Glutamatergic neuron (in vitro differentiated cells): ENCODE measurements at places on chromosomes 12 and 14. TPM values are rescaled to one million over a fixed set of nuclear protein-coding genes. Genes with fewer than 3 reads are reported as not detected.

- no peak overlapping the region for H3K27ac ChIP-seq
- peaks cover 2% of the 10 kb centered on the region for H3K4me1 ChIP-seq
- no peak overlapping the region for H3K4me3 ChIP-seq
- no peak for DNase-seq
- H3K36me3 ChIP-seq, result no peaks in the 10 kb centered on the region
- H3K27me3 ChIP-seq, result peaks cover 5% of the 10 kb centered on the region
Observed at GRCh38 chr12:5587711-5588121, 155.8 kb downstream of the NTF3 start.

- no peak overlapping the region for H3K27ac ChIP-seq
- H3K4me3 ChIP-seq, result no peak overlapping the region
- DNase-seq, result no peak
- H3K36me3 ChIP-seq, result no peaks in the 10 kb centered on the region
- H3K4me1 ChIP-seq, result no peaks in the 10 kb centered on the region
Observed at GRCh38 chr12:47909839-47910465, 5.2 kb upstream of the VDR start.

GRCh38 chr12:46895726-46896125, 69.9 kb upstream of the SLC38A4 start:
- H3K27ac ChIP-seq, result no peak overlapping the region
- no peaks in the 10 kb centered on the region for H3K27me3 ChIP-seq
- no peaks in the 10 kb centered on the region for H3K36me3 ChIP-seq

- no peaks in the 10 kb centered on the region for H3K36me3 ChIP-seq
- DNase-seq, result no peak
- H3K4me1 ChIP-seq, result peaks cover 3% of the 10 kb centered on the region
Observed at GRCh38 chr12:91353266-91353665, 170.6 kb upstream of the DCN start.

GRCh38 chr12:18284386-18284785, 23.1 kb downstream of the PIK3C2G start:
- H3K27me3 ChIP-seq, result no peaks in the 10 kb centered on the region
- no peak overlapping the region for H3K4me3 ChIP-seq
- peaks cover 7% of the 10 kb centered on the region for H3K4me1 ChIP-seq
- H3K36me3 ChIP-seq, result no peaks in the 10 kb centered on the region
- no peak overlapping the region for H3K27ac ChIP-seq
- no peak for DNase-seq

DNA sequence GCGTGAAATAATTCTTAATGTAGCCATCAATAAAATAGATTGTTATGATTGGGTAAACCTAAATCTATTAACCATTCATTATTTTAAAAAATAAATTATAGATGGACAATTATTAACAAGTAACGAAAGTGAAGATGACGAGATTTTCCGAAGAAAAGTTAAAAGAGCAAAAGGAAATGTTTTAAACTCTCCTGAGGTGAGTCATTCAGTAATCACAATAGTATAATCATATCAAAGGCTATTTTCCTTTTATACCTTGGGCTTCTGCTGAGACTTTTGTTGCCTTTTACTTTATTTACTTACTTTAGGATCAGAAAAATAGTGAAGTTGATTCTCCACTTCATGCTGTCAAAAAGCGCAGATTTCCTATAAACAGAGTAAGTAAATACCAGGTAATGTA, 45.6 kb downstream of the FANCM start:
- H3K27me3 ChIP-seq, result no peaks in the 10 kb centered on the region
- H3K36me3 ChIP-seq, result no peaks in the 10 kb centered on the region
- no peaks in the 10 kb centered on the region for H3K4me1 ChIP-seq
- no peak for DNase-seq

DNA sequence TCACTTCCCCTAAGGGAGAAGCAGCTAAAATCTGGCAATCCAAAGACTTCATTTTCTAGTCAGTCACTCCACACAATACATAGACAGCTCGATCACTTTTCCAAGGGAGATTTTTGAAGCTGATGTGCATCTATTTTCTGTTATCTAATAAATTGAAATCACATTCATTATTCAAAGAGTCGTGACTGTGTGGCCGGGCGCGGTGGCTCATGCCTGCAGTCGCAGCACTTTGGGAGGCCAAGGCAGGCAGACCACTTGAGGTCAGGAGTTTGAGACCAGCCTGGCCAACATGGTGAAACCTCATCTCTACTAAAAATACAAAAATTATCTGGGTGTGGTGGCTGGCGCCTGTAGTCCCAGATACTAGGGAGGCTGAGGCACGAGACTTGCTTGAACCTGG, 27.1 kb upstream of the PTGR2 start:
- no peak overlapping the region for H3K4me3 ChIP-seq
- no peaks in the 10 kb centered on the region for H3K4me1 ChIP-seq
- DNase-seq, result no peak
- no peaks in the 10 kb centered on the region for H3K27me3 ChIP-seq
- H3K27ac ChIP-seq, result no peak overlapping the region

DNA sequence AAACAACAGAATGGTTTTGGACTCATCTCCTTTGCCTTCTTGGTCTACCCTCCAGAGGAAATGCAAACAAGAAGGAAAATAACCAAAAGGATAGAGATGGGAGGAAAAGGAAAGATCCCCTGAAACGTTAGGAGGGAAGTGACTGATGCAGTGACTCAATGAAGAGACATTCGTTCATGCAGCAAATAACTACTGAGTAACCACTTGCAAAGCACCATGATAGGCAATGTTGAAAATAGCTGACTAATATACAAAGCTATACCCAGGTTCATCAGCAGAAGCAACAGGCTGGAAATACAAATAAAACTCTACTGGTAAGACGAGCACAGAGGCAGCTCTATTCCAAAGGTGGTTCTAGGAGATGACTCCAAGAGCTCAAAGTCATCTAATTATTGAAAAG, 41.8 kb downstream of the R3HDM2 start:
- H3K4me1 ChIP-seq, result no peaks in the 10 kb centered on the region
- no peak overlapping the region for H3K27ac ChIP-seq
- H3K4me3 ChIP-seq, result no peak overlapping the region
- H3K36me3 ChIP-seq, result no peaks in the 10 kb centered on the region

GRCh38 chr12:109962398-109962797, 33.8 kb downstream of the GIT2 start:
- H3K36me3 ChIP-seq, result no peaks in the 10 kb centered on the region
- peaks cover 15% of the 10 kb centered on the region for H3K4me1 ChIP-seq
- no peak overlapping the region for H3K4me3 ChIP-seq
- peak overlapping the region; percentile 49 for H3K27ac ChIP-seq
- peaks cover 3% of the 10 kb centered on the region for H3K27me3 ChIP-seq

Gene P2RX7
- not detected for total RNA-seq

- DNase-seq, result no peak
- H3K27me3 ChIP-seq, result no peaks in the 10 kb centered on the region
- H3K4me1 ChIP-seq, result no peaks in the 10 kb centered on the region
- no peak overlapping the region for H3K4me3 ChIP-seq
- peaks cover 5% of the 10 kb centered on the region for H3K36me3 ChIP-seq
Observed at GRCh38 chr12:28700161-28700560, 448.9 kb upstream of the FAR2 start.

- peaks cover 2% of the 10 kb centered on the region for H3K27me3 ChIP-seq
- no peak overlapping the region for H3K4me3 ChIP-seq
- peaks cover 25% of the 10 kb centered on the region for H3K4me1 ChIP-seq
- peaks cover 4% of the 10 kb centered on the region for H3K36me3 ChIP-seq
- no peak for DNase-seq
Observed at GRCh38 chr14:58699681-58700205, 62.0 kb downstream of the DACT1 start.

- H3K4me1 ChIP-seq, result peaks cover 44% of the 10 kb centered on the region
- no peak overlapping the region for H3K4me3 ChIP-seq
- H3K36me3 ChIP-seq, result no peaks in the 10 kb centered on the region
- H3K27ac ChIP-seq, result no peak overlapping the region
- H3K27me3 ChIP-seq, result peaks cover 6% of the 10 kb centered on the region
- no peak for DNase-seq
Observed at GRCh38 chr12:116708826-116709756, 28.8 kb downstream of the SPRING1 start.

- H3K4me3 ChIP-seq, result no peak overlapping the region
- H3K27me3 ChIP-seq, result no peaks in the 10 kb centered on the region
- H3K27ac ChIP-seq, result no peak overlapping the region
- DNase-seq, result no peak
- H3K4me1 ChIP-seq, result peaks cover 13% of the 10 kb centered on the region
Observed at GRCh38 chr14:73776194-73776537, 62.0 kb upstream of the PNMA1 start.

Gene KLRC4
- not detected for total RNA-seq

GRCh38 chr14:76997257-76997970, 31.1 kb downstream of the IRF2BPL start:
- H3K4me3 ChIP-seq, result no peak overlapping the region
- peaks cover 8% of the 10 kb centered on the region for H3K4me1 ChIP-seq
- H3K27ac ChIP-seq, result no peak overlapping the region
- no peak for DNase-seq
- H3K27me3 ChIP-seq, result peaks cover 5% of the 10 kb centered on the region

DNA sequence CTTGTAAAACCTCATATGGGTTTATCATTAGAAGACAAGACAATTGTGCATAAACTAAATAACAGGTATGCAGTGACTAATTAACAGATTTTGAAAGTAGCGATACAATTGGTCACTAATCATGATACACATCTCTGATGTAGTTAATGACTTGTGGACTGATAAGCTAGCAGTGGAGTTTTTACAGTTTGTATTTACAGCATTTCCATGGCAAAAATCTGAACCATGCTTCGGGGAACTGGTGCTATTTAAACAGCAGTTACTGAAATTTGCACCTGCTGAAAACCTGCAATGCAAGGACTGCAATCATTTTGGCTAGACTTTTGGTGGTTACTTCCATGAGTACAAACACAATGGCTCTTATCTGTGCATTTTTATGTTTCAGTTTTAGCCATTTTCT, 471.2 kb downstream of the RERGL start:
- no peak for DNase-seq
- H3K27ac ChIP-seq, result no peak overlapping the region
- no peaks in the 10 kb centered on the region for H3K27me3 ChIP-seq
- H3K4me3 ChIP-seq, result no peak overlapping the region
- H3K36me3 ChIP-seq, result peaks cover 14% of the 10 kb centered on the region
- no peaks in the 10 kb centered on the region for H3K4me1 ChIP-seq

- no peaks in the 10 kb centered on the region for H3K36me3 ChIP-seq
- peaks cover 10% of the 10 kb centered on the region for H3K4me1 ChIP-seq
- peaks cover 38% of the 10 kb centered on the region for H3K27me3 ChIP-seq
- peak within 1 kb of the TSS; percentile 30 for H3K27ac ChIP-seq
- peak; percentile 55 for DNase-seq
- peak within 1 kb of the TSS; percentile 96 for H3K4me3 ChIP-seq
Observed at GRCh38 chr12:102957339-102958050, at the start of gene ASCL1. Gene ASCL1, plus strand, starts transcription at chr12:102957674. Its CDS starts 571 bp downstream, at chr12:102958245.

DNA sequence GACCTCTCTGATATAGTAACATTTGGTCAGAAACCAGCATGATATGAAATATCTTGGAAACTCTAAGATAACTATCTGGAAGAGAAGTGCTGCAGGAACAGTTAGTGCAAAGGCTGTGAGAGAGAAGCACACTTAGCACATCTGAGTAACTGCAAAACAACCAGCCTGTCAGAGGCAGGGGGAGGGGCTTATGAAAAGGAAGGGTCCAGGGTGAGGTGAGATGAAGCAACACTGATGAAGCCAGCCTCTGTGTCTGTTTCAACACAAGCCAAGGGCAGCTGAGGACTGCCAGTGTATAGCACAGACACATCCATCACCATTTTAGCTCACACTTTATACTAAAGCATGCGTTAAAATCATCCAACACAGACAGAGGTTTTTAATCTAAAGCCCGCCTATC, 37.4 kb upstream of the OVCH1 start:
- no peaks in the 10 kb centered on the region for H3K36me3 ChIP-seq
- H3K27ac ChIP-seq, result no peak overlapping the region
- H3K4me3 ChIP-seq, result no peak overlapping the region

DNA sequence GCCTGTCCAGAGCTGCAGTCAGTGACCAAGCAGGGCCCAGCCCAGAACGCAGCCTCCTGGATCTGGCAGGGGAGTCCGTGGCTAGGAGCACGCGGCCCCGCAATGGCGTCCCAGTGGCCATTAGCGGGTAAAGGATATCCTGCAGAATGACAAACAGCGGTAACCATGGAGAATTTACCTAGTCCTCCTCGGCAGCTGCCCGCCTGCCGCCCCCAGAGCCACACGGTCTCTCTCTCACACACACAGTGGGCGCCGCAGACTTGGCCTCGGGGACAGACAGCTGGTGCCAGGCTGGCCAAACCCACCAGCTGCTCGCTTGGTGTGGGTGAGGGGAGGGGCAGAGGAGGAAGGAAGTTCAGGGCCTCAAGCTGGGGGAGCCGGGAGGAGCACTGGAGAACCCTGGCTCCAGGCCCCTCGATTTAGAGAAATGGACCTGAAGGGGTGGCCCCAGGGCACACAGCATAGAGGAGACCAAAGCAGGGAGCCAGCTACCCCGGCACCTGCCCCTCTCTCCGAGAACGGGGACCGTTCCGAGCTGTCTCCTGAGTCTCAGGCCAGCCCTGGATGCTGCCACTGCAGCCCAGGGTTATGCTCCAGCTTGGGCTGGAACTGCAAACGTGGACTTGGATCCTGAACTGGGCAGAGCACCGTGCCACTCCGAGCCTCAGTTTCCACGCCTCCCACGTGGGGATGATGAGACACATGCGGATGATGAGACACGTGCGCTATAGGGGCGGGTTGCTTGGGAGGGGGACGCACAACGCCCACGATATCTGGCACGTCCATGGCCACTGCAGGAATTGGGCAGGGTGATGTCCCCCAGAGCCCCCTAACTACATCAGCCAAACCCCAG, 3.4 kb downstream of the CDK2AP1 start:
- DNase-seq, result peak; percentile 68
- H3K27ac ChIP-seq, result peak overlapping the region; percentile 97
- peaks cover 23% of the 10 kb centered on the region for H3K27me3 ChIP-seq
- H3K4me3 ChIP-seq, result peak overlapping the region; percentile 95

DNA sequence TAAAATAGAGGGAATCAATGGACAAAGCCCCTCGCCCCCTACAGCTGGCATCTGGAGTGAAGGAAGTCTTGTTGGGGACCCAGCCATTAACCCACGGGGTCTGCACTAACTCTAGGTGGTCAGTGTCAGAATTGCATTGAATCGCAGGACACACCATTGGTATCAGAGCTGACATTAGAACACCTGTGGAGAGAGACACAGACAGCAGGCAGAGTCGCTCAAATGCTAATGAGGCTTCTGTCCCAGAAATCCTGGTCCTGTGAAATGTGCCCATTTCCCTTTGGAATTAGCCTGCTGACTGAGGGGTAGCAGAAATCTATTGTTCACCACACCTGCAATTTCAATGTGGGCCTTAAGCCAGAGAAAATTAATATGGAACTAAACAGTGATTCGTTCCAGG, 33.0 kb downstream of the TMEM132D start:
- H3K27ac ChIP-seq, result no peak overlapping the region
- DNase-seq, result no peak
- H3K27me3 ChIP-seq, result peaks cover 2% of the 10 kb centered on the region
- no peak overlapping the region for H3K4me3 ChIP-seq

GRCh38 chr12:19304149-19304750, 135.0 kb upstream of the AEBP2 start:
- no peak overlapping the region for H3K4me3 ChIP-seq
- H3K27ac ChIP-seq, result no peak overlapping the region
- peaks cover 5% of the 10 kb centered on the region for H3K36me3 ChIP-seq
- DNase-seq, result no peak

GRCh38 chr12:32804301-32804700, 48.6 kb upstream of the YARS2 start:
- DNase-seq, result no peak
- H3K4me1 ChIP-seq, result no peaks in the 10 kb centered on the region
- peaks cover 19% of the 10 kb centered on the region for H3K36me3 ChIP-seq
- no peak overlapping the region for H3K27ac ChIP-seq
- H3K4me3 ChIP-seq, result no peak overlapping the region

Gene C14orf119
- total RNA-seq, result 40.3 TPM

GRCh38 chr12:92558806-92559205, 144.0 kb upstream of the PLEKHG7 start:
- no peak for DNase-seq
- H3K36me3 ChIP-seq, result no peaks in the 10 kb centered on the region
- no peak overlapping the region for H3K27ac ChIP-seq
- no peak overlapping the region for H3K4me3 ChIP-seq
